Activated B cell treated with CpG ODN at 0.5 μM for 24 hours (primary cell): ENCODE measurements at places on chromosomes 3 and 15.

DNA sequence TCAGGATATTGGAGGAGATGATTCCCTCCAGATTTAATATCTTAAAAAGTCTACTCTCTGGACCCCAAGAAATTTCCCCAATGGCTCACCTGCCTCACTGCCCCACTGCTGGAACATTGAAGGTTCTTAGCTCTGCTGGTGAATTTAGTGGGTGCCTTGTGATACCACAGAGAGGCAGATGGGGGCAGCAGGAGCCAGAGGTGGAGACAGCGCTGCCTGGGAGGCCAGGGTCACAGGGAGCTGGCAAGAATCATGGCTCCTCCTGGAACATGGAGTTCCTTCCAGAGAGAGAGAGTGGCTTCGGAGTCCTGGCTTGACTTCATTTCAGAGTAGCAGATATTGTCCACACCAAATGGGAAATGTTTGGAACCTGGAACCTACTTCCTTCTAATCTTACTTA, 263.5 kb upstream of the CFAP20DC start:
- DNase-seq: no peak

DNA sequence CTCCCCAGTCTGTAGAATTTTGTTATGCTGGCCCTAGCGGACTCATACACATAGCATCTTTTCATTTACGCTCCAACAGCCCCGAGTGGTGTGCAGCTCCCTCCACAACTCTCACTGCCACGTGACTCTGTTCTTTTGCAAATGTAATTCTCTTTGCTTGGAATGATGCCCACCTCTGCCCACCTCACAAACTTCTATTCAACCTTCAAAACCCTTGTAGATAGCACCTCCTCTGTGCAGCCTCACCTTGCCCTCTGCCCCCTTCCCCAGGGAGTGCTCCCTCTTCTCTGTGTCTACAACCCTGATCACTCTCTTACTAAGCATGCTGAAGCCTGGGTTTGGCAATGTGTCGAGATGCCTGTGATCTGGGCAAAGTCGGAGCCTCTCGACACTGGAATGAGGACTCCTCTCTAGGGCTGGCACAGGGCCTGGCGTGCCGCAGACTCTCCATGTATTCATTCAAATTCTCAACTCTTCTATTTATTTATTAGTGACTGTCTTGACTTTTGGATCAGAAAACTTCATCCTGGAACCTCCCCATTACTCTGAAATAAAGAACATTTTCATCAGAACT, 73.5 kb downstream of the MGLL start:
- DNase-seq: no peak

- DNase-seq: no peak
Measured at GRCh38 chr3:42849017-42849416, 26.7 kb downstream of the CYP8B1 start.

GRCh38 chr3:184448321-184449160, 68.7 kb downstream of the CHRD start:
- no peak for DNase-seq

- DNase-seq: no peak
Measured at GRCh38 chr3:65246561-65246960, 558.8 kb upstream of the ADAMTS9 start.

DNA sequence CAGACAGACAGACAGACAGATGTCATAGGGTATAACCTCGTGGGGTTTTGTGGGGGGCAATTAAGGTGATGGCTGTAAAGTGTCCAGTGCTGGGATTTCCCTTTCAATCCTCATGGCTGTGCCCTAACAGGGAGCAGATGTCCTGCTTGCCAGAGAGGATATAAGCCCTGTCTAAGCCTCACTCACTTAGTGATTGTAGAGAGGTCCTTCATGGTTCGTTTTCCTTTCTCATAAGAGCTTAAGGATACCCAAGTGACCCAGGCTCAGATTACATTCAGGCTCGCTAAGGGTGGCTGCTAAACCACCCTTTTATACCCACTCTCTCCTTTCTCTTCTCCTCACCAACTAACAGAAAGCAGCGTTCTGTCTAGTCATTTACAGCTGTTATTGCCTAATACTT, 19.2 kb downstream of the LYSMD2 start:
- no peak for DNase-seq

GRCh38 chr3:14523792-14524191, 16.4 kb downstream of the GRIP2 start:
- no peak for DNase-seq

DNA sequence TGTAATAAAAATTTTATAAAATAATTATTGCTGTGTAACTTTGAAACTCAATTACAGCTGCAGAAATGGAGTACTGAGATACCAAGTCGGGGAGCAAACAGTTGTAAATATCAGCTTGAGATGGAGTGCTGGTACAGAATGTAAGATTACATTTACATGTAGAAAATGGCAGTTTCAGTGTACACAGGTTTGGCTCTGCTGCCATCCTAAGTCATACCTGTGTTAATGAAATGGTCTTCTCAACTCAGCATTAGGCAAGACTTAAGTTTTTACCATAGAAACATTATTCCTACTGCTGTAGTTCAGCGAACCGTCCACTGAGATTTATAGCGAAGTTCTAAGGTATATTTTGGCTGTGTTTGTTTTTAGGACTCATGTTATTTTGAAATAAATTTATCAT, 110.1 kb upstream of the TBL1XR1 start:
- DNase-seq: no peak

DNA sequence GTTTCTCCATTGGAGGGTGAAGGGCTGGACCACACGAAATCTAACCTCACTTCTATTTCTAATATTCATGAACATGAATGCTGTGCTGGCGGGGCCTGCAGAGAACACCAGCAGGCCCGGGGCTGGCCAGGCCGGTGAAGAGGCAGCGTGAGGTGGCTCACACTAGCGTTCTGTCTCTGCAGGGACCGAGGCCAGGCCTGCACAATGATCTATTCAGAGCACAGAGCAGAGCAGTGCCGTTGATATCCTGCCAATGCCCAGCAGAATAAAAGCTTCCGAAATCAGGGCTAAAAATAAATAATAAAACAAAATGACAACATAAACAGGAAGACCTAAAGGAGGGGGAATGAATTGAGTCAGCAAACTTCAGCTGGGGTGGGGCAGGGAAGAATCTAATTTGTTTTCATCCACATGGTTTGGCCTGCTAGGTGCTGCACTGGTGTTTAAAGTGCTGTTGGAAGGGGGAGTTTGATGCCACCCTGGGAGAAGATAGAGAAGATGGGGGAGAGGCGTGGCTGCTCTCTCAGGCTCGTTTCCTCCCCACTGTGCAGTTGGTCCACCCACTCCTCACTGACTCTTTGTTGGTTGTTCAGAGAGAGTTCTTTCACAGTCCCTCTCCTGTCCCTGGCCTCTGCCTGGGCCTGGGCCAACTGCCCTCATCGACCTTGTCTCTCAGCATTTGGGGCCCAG, 837.1 kb downstream of the AGBL1 start:
- no peak for DNase-seq

DNA sequence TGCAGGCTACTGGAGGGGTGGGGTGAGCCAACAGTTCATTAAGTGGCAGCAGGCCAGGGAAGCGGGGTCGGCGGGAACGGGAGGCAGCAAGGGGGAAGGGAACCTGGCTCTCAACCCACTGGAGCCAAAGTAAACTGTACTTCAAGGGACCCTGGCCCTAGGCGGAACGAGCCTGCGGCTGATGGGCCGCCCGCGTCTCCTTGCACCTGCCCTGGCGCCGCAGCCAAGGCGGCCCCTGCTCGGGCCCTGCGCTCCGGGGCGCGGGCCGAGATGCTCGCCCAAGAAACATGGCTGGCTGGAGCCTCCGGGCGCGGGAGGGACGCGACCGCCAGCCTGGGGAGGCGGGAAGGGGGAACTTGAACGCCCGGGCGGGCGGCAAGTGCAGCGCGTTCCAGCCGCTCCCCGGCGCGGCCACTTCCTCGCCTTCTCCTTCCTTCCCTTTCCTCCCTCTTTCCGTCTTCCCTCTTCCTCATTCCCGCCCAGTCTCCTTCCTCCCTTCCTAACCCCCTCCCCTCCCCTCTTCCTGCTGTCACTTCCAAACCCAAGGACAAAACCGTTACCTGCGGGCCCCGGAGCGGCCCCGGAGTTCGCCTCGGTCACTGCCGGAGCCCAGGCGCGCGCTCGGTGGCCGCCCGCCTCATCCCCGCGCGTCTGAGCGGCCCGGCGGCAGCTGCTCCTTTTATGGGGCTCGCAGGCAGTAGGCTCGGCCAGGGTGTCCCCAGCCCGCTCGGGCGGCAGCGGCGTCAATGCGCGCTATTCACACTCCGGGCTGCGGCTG, 489.7 kb downstream of the MAGI1 start:
- DNase-seq: no peak

GRCh38 chr3:25142609-25143355, 285.3 kb upstream of the RARB start:
- no peak for DNase-seq

- no peak for DNase-seq
Measured at GRCh38 chr3:191378142-191378812, 48.0 kb upstream of the UTS2B start.

DNA sequence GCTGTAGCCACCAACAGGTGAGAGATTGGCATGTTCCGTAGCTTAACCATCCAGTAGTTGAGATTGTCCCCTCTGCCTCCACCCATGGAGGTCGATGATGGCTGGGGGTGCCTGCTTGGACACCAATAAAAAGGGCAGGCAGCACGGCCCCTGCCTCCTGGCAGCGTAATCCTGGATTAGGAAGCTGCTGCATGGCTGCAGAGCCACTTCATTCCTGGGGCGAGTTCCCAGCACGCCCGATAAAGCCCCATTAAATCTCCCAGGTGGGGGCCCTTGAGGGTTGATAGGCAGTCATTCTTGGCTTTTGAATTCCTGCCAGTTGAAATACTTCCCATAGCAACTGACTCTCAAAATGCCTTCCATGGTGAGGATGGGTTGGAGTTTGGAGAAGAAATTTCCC, 67.8 kb downstream of the PLXNA1 start:
- no peak for DNase-seq

DNA sequence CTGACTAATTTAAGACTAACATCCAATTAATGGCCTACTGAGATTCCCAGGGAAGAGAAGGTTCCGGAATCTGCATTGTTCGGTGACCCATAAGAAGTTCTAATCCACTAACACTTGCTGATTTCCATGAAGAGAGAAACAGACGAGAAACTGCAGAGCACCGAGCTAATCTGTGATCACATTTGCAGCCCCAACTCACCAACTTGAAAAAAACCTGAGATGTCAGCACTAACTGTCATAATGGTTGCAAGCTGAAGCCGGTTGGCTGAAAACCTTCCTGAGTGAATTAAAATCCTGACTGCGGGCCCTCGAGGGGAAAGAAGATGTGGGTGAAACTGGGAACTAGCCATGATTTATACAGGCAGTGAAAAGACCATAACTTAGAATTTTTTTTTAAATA, 204.8 kb upstream of the IGF1R start:
- no peak for DNase-seq

DNA sequence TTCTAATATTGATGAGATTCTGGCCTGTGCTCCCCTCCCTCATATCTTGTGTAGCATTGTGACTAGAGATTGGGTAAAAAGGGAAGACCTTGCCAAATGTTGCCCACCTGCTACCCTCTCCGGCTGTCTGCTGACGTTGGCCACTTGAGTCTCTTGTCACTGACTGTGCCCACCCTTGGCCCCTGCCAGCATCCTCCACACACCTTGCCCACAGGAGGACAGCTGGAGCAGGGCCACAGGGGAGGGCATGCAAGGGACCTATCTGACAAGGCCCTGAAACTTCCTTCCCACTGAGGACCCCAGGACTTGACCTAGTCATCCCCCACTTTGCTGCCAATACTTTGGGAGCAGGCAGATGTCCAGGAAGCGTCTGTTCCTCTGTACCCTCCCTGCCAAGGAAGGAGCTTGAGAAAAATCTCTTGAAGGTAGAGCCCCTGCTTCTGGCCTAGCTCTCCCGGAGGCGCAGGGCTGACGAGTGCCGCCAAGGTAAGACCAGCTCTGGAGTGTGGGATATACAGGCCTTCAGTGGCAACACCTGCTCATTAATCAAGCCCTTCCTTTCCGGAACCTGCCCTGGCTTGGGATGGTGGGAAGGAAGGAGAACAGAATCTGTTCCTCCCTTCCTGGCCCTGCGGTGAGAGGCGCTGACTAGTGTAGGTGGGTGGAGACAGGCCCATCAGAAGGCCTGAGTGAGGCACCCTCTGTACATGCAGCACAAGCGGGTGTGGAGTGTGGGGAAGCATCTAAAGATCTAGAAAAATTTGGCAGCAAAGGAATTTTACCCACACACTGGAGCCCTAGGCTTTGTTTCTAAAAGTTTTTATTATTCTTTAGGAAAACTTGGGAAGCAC, 4.9 kb upstream of the PAK6 start:
- no peak for DNase-seq

GRCh38 chr3:134799393-134799792, 4.3 kb downstream of the EPHB1 start:
- DNase-seq: no peak

DNA sequence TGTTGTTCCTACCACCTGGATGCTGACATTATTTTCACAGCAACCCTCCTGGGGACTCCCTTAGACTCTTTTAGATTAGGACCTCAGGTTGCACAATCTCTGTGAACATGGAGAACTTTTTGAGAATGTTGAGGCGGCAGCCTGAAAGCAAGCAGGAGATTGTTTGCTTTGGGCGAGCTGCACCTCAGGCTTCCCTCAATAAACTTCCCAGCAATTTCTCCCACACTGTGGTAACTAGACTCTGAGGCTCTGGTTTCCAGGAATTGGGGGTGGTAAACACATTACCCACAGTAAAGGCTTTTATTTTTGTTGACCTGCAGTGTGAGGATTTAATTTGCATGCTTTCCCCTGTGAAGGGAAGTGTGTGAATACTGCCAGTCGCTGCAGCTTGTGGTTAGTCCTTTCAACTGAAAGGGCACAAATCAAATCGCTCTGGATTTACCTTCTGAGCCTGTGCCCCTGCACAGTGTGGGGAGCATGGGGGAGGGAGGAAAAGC, 35.2 kb upstream of the SIAH2 start:
- DNase-seq: no peak

DNA sequence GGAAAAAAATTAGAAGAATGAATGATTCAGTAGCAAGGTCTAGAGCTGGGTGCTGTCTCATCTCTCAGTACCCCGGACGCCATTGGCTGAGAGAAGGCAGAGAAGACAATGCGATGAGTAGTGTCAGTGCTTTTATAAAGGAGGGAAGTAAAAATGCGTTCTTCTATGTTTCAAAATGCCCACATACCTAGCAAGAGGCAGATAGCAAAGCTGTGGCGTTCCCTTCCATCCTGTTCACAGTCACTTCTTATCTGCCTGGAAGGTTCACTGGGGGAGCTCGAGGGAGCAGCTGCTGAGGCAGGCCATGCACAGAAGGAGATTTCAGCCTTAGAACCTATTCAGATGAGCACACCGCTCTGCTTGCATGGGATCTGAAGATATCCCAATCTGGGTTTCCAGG, 234.0 kb downstream of the RPLP1 start:
- DNase-seq: no peak

- DNase-seq: no peak
Measured at GRCh38 chr15:71773206-71773859, 37.0 kb upstream of the NR2E3 start.

GRCh38 chr15:85762039-85762755, 32.5 kb downstream of the KLHL25 start:
- no peak for DNase-seq

DNA sequence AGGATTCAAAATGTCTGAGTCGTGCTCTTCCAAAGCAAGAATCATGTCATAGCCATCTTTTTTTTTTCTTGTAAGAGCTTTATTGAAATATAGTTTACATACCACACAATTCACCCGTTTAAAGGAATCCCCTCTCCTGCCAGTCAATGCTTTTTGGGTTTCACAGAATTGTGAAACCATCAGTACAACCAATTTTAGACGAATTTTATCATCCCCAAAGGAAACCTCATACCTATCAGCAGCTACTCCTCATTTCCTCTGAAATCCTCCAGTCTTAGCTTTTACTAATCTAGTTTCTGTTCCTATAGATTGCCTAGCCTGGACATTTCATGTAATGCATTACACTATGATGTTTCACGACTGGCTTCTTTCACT, 39.6 kb downstream of the ADIPOQ start:
- DNase-seq: no peak

- DNase-seq: no peak
Measured at GRCh38 chr3:122294359-122294758, 30.7 kb upstream of the CSTA start.
